Endothelial cell (in vitro differentiated cells): ENCODE measurements at places on chromosomes 3 and 15.
A peak's percentile ranks its signal among the peaks of the same experiment; 100 is the strongest.

DNA sequence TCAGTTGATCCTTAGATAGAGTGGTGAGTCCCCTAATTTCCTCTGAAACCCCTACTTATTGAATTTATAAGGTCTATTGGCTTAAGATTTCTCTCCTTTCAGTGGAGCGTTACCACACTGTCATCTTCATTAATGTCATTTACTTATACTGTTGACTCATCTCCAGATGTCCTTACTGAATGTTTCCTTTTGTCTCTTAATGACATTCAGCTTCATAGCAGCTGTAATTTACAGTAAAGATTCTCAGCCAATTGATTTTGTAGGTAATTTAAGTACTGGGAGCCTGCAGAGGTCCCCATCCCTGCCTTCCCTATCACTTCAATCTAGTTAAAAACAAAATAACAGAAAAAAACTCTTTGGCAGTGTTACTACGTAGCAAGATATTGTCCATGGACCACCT is 18.8 kb downstream of the STX19 start:
- no peak for DNase-seq

GRCh38 chr3:37859354-37859753 is 2.3 kb upstream of the CTDSPL start:
- DNase-seq: no peak

DNA sequence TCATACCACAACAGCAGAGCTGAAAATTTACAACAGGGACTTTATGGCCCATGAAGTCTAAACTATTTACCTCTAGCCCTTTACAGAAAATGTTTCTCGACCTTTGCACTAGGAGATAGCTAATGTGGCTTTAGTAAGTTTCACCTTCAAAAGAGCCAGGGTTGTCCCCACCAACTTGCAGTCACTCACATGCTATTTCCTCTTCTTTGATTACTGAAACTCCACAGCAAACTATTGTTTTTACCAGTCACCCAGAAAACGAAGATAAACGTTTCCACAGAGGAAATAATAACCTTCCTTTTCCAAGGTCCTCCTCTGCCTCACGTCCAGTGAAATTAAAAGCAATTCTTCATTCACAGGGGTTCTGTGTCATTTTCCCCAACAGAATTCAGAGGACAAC is 48.2 kb downstream of the WWTR1 start:
- no peak for DNase-seq

DNA sequence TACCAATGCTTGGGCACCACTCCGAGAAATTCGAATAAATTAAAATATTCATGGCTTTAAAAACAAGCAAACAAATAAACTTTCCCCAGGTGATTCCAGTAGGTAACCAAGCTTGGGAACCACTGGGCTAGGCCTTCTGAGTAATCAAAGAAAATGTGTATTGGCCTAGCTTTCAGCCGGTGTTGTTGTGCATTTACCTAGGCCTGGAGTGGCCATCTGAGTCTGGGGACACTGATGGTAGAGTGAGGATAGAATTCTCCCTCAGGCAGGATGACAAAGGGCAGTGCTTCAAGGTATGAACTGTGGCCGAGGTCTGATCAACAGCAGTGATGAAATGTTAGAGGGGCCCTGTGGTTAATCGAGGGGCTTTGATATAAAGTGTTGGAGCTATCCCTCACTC is 440.5 kb downstream of the EPHB1 start:
- no peak for DNase-seq

DNA sequence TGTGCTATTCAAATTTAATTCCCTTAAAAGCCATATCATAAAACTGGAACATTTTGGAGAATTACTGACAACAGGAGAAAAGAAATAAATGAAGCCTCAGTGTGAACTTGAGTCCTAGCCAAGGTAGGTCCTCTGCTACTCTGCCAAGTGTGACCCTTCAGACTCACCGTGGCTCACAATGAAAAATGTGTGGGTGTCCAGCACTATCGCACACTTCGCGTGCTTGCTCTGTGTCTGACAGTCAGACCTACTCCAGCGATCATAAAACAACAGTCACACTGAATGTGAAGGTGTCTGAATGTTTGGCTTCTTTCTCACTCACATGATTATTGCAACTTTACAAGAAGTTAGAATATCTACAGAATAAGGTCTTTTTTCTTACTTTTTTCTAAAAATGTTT is 65.8 kb upstream of the TRA2B start:
- DNase-seq: no peak

DNA sequence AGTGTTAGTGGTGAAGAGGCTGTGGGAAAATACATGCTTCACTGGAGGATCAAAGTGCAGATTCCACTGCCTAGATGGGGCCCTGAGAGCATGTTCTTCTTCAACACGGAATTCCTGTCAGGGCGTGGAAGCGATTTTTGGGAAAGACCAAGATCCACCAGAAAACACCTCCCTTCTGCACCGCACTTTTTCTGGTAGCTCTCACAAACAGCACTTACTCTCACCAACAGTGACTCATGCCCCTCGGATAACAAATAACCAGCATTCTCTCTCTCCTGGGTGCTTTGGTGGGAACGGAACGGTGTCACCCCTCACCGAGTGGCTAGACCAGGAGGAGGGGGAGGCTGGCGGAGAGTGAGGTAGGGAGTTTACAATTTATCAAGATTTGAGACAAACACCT is 40.1 kb downstream of the ADAMTSL3 start:
- no peak for DNase-seq

DNA sequence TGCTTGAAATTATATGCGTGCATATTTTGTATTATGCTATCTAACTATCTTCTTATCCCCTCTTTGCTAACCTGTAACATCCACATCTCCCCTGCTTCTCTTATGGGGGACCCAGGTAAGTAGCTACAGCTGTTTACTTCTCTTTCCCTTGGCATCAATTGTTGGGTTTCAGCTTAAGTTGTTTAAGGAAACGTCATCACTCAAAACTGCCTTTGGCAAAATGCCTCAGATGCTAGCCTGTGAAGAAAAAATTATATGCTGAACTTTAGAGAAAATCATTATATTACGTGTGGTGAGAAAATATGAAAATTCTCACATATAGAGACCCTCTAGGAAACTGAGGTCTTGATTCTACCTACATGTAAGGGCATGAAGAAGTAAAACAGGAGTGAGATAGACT is 447.0 kb upstream of the NECTIN3 start:
- no peak for DNase-seq

- DNase-seq: no peak
These were observed 220.1 kb upstream of the CTDSPL start for GRCh38 chr3:37641556-37641955.

DNA sequence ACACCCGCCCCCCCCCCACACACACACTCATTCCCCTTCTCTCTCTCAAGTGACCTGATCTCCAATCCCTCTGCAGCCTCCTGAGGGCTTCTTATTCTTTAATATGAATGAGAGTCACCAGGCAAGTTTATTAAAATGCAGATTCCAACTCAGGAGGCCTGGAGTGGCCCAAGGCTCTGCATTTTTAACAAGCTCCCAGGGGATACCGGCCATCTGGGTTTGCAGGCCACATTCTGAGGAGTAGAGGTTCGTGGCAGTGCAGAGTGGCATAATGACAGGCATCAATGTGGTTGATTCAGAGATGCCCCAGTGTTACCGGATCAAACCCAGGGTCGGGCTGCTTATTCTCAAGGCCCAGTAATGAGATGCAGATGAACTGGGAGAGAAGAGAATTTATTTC is 18.9 kb downstream of the EIF1B start:
- DNase-seq: no peak

DNA sequence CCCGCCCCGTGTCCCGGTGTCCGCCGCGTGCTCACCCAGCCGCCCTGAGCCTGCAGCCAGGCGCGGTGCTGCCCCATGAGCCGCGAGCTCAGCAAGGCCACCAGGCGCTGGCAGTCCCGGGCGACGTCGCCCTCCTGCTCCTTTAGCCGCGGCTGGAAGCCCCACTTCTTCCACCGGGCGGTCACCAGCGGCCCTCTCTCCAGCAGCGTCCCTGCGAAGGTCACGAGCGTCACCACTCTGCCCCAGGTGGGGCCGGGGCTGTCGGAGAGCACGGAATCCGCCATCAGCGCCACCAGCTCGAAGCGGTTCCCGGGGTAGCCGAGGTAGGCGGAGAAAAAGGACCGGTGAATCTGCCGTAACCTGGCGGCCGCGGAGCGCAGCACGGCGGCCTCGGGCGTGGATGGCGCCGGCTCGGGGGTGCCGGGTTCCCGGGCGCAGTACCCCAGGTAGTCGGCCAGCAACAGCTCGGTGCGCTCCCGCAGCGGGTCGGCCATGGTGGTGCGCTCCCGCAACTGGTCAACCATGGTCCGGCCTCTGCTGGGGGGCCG is 298 bp downstream of the BCL2L10 start:
- peak; percentile 33 for DNase-seq

DNA sequence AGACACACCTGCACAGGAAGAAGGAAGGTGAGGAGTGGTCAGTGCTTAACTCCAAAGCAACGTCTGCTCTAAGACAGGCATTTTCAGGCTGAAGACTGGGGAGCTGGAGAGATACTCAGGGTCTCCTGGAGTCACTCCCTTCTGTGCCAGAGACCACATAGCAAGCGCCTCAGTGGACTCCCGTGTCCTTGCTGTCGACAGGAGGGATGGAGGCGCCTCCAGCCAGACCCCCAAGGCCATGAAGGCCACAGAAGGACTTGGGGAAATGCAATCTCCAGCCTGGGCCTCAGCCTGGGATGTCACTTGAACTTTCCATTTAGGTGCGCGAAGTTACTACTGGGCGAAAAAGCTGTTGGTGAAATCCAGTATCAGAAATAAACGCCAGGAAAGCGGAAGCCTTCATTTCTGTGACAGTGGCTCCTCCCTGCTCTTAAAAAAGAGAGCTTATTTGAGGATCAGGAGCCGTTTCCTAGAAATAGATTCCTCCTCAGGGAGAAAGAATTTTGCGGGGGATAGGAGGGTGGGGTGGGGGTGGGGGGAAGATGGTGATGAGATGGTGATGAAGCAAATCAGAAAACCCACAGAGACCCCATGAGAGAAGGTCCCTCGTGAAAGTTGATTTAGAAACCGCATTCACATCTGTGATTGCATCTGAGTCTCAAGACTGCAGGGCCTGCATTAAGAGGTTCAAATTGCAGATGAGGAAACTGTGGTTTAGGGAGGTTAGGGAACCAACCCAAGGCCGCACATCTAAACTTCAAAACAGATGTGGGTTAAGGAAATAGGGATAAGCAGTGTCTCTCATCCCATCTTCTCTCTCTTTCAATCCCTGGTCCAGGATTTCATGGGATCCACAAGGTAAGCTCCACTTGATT is 78.8 kb downstream of the ATP2B2 start:
- DNase-seq: no peak

DNA sequence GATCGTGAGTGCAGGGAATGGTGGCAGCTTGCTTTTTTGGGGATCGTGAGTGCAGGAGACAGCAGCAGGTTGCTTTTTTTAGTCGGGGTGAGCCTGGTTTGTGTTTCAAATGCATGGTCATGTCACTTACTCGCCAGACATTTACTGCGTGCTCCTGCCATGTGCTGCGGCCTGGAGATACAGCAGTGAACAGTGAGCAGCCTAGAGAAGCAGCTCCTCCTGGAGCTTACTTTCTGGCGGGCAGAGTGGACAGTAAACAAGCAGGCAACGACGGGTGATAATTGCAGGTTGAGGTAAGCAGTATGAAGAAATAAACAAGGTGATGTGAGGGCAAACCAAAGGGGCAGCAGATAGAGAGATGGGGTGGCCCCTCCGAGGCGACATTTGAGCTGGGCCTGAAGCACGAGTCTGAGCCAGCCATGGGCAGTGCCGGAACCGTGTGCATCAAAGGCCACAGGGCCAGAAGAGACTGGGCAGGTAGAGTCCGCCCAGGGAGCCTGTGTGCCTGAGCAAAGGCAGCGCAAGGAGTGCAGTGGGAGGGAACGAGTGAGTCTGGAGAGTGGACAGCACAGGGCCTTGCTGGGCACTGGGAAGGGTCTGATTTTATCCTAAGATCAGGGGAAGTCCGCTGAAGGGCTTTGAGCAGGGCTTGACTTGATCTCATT is 57.3 kb upstream of the RASA2 start:
- DNase-seq: no peak

GRCh38 chr3:25547943-25548674 is 116.6 kb downstream of the TOP2B start:
- DNase-seq: no peak

DNA sequence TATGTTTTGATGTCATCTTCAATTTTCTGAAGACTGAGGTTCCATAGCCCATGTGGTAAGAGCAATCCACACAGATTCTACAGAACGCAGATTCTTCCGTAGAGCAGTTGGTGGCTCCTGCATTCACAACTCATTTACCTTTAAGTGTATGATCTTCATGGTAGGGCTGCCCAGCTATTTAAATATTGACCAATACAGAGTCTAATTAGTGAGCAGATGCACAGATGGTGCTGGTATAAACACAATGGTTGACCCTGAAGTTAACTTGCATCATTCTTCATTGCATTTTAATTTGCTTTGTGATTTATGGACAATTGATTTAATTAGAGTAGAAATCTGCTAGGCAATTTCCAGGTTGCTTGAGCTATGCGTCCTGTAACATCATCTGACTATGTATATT is 269.2 kb downstream of the SQOR start:
- no peak for DNase-seq

GRCh38 chr15:33565094-33565493 is 254.3 kb downstream of the RYR3 start:
- no peak for DNase-seq

DNA sequence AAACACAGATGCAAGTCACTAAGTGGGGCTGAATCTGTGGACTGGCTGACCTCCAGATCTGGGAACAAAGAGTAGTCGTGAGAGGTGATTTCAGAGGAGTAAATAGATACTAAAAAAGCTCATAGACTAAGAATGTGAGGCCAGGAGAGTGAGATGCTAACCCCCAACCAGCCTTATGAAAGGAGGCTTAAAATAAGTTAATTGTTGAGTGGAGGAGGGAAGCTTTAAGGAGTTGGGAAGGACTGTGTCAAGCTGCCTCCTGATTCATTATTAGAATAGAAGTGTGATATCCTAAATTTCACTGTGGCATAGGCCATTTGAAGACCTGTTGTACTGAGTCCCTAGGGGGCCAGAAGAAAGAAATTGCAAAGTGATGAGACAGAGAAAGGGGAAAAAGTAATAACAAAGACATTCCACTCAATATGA is 107.6 kb downstream of the RBPMS2 start:
- no peak for DNase-seq

- no peak for DNase-seq
These were observed 28.6 kb upstream of the OR5K4 start for GRCh38 chr3:98325055-98325454.

DNA sequence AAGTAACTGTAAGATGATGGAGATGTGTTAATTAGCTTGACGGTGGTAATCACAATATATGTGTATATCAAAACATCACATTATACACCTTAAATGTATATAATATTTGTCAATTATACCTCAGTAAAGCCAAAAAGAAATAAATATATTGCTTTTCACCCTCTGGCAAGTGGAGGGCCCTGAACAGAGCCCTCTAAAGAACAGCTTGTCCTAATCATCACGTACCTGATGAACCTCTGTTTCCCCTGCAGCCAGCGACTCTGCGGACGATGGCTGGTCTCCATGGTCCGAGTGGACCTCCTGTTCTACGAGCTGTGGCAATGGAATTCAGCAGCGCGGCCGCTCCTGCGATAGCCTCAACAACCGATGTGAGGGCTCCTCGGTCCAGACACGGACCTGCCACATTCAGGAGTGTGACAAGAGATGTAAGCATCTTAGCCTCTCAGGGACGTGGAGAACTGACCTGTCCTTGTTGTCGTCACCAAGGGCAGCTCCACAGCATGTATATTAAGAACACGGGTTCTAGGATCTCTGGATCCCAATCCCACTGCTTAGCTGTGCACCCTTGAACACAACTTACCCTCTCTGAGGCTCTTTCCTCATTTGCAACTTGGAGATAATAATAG is 6.3 kb downstream of the THBS1 start:
- no peak for DNase-seq
